Ascending aorta (tissue), 2 donors: ENCODE measurements at places on chromosomes 11 and 22. TPM values are rescaled to one million over a fixed set of nuclear protein-coding genes. Genes with fewer than 3 reads are reported as not detected.
A peak's percentile ranks its signal among the peaks of the same experiment; 100 is the strongest.

- no peak for DNase-seq
Measured at GRCh38 chr22:17116572-17117330, 4.4 kb downstream of the TMEM121B start.

GRCh38 chr11:47185305-47186075 lies 744 bp downstream of the PACSIN3 start:
- peak; percentile 83 for DNase-seq

GRCh38 chr11:119991022-119991404 lies 146.9 kb downstream of the TRIM29 start:
- no peak for DNase-seq

- no peak for DNase-seq
Measured at GRCh38 chr11:8596504-8597046, 2.5 kb upstream of the STK33 start.

DNA sequence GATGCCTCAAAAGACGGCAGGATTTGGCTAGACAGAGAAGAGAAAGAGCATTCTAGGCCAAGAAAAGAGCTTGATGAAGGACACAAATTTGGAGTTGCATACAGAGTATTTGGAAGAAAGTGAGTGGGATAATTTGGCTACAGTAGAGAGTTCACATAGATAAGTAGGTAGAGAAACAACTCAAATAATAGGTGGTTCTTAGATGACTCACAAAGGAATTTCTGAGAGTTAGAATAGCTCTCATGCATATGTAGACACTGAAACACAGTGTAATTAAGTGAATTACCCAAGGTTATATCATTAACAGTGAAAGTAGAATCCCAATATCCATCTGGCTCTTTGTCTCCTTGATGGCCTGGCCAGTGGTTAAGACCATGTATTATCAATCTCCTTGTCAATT lies 228.6 kb upstream of the DDI1 start:
- DNase-seq = no peak

DNA sequence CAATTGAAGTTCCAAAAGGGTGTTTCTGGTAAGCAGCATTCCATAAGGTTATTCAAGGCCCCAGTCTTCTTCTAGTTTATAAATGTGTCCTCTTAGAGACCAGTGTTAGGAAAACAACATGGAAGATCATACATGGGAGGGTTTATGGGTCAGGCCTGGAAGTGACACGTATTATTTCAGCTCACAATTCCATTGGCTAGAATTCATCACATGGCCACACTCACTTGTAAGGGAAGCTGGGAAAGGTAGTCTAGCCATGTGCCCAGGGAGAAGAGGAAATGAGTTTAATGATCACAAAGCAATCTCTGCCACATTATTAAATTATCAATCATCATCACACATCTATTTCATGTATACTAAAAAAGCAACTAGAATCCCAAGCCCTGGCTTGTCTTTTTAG lies 181.7 kb upstream of the TBCEL start:
- DNase-seq = no peak

DNA sequence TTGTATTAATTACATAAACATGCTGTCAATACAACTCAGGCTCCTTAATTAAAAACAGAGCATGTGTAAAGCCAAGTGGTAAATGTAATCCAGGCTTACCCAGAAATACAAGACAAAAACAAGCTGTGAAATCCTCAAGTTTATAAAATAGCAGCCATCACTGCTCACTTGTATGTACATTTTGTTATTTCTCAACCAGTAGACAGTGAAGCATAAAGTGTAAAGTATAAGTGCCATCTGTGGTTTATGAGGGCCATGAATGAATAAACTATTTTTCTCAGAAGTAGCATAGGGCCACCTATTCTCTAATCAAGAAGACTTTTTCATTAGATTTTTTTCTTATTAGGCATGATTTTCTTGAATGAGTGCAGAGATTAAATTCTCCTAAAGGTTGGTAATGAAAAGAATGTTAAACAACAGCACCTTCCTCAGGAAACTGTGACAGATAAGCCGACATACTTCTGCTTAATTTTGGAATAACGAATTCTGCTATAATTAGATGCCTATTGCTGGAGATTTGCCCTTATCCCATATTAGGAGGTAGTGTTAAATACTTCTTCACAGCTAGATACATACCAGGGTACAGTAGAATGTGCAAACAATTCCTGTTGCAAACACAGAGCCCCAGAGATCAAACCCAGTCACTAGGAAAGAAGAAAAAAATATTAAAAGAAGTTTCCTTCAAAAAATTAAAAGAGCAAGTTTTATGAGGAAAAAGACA lies 13.0 kb downstream of the SLC5A12 start:
- no peak for DNase-seq

DNA sequence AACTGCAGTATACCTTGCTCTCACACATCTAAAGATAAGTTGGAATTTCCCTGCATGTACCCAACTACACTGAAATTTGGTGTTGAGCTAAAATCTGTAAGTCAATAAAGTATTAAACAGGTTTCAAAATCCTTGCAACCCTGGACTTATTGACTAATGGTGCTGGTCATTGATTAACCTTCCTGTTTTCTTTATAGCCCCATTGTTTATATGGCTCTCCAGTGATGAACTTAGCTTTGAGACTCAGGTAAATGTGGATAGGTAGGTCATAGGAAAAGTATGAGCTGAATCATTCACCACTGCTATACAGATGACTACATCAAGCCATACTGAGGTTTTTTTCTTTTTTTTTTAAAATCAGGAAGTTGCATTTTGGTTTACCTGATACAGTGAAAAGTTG lies 132.7 kb downstream of the FAT3 start:
- DNase-seq = no peak

DNA sequence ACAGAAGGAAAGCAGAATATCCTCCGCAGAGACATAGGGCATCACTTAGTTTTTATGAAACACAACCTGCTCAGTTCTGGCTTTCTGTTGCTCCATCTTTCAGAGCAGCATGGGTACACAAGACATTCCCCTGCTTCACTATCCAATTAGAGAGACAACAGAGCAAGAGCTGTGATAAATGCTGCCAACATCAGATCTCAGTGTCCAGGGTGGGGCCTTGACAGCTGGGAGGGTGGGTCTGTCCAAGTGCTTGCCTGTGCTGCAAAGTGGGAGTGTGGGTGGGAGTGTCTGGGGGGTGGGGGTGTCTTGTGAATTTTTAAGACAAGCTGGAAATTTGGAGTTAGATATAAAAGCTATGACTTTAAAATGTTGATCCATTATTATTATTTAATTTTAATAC lies 369.6 kb downstream of the TENM4 start:
- DNase-seq = no peak

DNA sequence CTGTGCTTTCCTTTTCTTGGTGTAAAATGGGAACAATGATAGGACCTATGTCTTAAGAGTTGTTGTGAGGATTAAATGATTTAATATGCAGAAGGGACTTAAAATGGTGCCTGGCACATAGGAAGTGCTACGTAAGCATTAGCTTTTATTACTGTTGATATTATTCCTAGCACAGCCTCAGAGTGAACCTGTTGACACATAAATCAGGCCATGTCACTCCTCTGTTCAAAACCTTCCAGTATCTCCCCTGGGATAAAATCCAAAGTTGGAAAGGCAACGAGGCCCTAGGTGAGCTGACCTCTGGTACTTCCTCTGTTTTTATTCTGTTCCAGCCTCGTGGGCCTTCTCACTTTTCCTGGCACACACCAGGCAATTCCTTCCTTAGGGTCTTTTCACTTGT lies 108.8 kb upstream of the CADM1 start:
- no peak for DNase-seq

- DNase-seq = no peak
Measured at GRCh38 chr11:116853461-116854073, 16.1 kb upstream of the APOA1 start.

DNA sequence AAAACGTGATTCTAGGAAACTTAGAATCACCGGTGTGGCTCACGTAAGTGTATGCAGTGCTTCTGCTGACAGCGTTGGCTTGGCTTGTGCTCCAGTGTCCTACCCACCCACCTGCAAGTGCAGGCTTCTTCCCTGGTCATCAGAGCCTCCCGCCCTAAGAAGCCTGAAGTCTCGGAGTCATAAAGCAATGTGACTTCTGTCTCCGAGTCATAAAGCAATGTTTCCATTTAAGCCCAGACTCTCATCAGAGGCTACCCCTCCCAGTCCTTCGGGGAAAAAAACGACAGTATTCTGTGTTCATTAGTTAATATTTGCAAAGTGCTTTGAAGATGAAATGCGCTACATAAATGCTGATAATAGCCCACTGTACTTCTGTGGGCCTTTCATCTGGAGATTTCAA lies 293.8 kb downstream of the OPCML start:
- DNase-seq = no peak

DNA sequence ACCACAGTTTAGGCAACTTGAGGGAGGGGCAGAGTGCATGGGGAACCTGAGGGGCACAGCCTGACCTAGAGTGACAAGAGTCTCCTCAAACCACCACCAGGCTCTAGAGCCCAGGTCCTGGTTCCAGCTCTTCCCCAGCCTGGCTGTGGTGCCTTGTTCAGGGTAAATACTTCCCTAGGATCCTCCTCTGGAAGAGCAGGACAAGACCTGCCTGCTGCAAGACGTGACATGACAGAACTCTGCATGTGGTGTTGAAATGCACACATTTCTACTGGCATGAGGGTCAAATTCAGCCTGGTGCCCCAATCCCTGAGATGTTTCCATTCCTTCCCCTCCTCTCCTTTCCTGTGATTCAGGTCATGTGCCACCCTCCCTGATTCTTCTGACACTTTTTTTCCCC lies 3.3 kb downstream of the SEC14L2 start:
- DNase-seq = no peak

DNA sequence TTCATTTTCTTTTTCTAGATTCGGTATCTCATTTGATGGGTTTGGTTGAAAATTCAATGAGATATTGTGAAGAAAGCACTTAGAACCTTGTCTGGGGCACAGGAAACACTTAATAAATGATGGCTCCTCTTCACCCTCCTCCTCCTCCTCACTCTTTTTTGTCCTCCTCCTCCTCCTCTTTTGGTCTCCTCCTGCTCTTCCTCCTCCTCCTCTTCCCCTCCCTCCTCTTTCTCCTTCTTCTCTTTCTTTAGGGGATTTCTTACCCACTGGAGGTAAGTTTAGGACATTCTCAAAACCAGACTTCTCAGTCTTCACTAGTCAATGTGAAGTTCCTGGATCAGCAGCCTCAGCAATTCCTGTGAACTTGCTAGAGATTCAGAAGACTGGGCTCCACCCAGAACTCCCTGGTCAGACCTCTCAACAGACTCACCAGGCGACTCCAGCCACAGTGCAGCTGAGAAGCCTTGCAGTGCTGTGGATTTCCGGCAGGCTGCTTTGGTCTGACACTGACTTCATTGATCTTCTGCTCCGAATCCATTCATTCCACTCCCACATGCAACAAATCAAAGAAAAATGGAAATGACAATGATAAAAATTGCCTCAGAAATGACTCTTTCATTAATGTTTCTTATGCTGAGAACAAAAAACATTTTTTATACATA lies 368.6 kb upstream of the B3GAT1 start:
- DNase-seq = no peak

DNA sequence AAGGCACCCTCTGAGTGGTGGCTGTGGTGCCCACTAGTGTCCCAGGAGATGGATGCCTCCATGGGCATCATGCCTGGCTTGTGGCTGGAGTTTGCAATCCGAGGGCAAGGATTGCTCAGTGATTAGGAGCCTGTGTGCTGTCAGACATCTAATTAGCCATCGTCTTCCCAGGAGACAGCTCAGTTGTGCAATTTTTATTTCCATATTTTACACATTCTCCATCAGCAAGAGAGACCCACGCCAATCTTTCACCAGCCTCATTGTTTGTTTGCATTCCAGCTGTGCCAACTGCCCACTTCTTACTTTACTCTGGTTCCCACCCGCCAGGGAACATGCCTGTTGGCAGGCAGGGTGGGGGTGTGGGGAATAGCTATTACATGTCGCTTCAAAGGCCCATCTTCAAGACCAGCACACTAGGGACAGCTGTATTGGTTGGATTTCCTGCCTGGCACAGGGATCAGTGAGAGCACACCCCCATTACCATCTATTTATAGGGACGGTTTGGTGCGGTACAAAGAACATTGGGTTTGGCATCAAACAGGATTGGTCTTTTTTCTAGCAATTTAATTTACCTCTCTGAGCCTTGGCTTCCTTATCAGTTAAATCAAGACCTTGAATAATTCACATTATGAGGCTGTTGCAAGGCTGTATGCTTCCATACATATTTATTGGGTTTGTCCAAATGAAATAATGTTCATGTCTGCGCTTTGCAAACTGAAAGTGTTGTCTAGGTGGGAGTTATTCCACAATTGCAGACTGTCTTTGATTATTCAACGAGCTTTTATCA lies 80.7 kb upstream of the NAV2 start:
- peak; percentile 79 for DNase-seq

DNA sequence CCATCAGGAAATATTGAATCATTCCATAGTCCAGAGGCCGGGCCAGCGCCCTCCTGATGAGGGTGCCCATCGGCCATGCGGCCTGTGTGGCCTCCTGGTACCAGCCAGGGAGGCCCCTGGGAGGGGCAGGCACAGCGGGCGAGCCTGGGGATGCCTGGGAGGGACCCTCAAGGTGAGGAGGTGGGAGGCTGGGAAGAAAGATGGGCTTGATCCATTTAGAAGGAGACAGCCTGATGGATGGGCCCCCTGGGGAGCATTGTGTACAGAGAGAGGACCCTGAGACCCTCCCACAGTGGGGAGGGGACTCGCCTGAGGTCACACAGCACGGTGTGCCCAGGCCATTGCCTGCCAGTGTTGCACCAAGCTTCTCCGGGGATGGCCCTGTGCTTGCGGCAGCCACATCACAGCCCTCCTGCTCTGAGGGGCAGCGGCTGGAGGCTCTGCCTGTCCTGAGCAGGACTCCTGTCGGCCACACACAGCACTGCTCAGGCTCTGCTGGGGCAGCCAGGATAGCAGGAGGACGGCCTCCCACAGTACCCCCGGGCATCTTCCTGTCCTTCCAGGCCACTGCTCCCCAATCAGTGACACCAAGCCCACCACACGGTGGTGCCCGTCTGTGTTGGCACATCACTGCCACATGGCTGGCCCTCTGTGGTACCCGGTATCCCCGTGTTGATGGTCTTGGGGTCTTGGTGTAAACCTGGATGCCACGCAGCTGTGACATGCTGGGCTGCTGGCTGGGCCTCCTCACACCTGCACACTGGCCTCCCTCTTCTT lies 290.0 kb downstream of the TBC1D22A start:
- DNase-seq = no peak

GRCh38 chr11:79592406-79592805 lies 151.6 kb upstream of the TENM4 start:
- DNase-seq = no peak

The TRIM3 gene
- total RNA-seq = 33.8 TPM

The CABP4 gene
- not detected for total RNA-seq

The OSBP gene
- total RNA-seq = 16.7 TPM

The SOX6 gene
- total RNA-seq = 1.6 TPM

The DUSP8 gene
- total RNA-seq = 27.0 TPM

The E2F8 gene
- 0.96 TPM for total RNA-seq

The NCAM1 gene
- 3.3 TPM for total RNA-seq

The OR51E2 gene
- 2.0 TPM for total RNA-seq
